ENCODE measurements at places on chromosomes 16 and 17.

DNA sequence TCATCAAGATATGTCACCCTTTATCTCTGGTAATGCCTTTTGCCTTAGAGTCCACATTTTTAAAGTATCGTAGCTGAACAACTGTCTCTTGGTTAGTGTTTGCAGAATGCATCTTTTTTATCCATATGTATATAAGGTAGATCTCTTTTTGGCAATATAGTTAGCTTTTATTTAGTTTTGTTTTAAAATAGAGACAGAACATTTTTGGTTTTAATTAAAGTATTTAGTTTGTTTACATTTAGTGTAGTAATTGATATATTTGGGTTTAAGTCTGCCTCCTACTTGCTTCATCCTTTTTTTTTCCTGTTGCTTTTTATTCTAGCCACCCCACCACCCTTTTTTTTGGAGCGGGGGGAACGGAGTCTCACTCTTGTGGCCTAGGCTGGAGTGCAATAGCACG is 184.6 kb upstream of the CHMP6 start:
- no peak for DNase-seq

DNA sequence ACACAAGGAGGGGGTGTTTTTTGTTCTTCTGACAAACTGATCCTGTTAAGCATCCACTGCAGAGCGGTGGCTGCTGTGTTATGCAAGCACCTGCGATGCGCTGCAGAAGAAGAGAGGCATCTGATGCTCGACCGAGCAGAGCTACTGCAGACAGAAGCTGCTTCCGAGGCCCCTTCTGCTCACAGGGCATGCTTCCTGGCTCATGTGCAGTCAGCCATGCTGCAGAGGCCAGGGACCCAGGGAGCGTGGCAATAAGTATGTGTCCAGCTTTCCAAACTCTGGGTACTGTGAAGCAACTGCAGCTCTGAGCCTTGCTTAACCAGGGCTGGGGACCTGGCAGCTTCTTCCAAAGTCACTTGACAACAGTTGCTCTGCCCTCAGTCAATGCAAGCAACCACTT is 448.6 kb upstream of the RBFOX1 start:
- DNase-seq, result no peak

- no peak for DNase-seq
Observed at GRCh38 chr17:74181341-74181740, 22.1 kb upstream of the RPL38 start.

DNA sequence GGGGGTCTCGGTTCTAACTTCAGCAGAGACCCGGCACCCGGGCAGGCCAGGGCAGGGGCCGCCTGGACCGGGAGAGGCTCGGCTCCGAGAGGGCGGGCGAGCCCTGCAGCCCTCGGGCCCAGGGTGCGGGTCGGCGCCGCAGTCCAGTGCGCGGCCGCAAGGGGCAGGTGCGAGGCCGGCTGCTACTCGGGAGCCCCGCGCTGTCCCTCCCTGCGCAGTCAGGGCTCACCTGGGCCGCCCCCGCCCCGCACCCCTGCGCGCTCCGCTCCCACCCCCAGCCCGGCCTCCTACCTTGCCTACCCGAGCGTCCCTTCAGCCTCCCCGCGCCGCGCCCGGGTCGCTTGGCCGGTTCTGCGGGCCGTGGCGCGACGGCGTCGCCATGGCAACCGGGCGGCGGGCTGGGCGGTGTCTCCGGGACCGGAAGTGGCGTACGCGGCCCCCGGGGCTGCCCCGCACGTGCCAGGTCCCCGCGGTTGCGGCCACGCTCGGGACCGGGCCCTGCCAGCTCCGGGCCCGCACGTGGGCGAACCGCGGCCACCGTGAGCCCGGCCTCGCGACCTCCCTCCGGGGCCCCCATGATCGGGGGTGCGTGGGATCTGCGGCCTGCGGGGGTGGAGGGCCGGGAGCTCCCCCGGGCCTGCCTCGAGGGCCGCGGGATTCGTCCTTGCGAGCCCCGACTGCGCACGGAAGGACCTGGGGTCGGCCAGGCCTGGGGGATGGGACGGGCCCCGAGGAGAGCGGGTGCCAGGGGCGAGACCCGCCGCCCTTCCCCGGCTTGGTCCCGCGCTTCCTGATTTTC is at the start of gene CYB561:
Gene CYB561 (minus strand): TSS at position 353 of the 799 bp plus-strand sequence. CDS start 8,759 bp downstream, outside the sequence.
- DNase-seq, result peak; percentile 60

DNA sequence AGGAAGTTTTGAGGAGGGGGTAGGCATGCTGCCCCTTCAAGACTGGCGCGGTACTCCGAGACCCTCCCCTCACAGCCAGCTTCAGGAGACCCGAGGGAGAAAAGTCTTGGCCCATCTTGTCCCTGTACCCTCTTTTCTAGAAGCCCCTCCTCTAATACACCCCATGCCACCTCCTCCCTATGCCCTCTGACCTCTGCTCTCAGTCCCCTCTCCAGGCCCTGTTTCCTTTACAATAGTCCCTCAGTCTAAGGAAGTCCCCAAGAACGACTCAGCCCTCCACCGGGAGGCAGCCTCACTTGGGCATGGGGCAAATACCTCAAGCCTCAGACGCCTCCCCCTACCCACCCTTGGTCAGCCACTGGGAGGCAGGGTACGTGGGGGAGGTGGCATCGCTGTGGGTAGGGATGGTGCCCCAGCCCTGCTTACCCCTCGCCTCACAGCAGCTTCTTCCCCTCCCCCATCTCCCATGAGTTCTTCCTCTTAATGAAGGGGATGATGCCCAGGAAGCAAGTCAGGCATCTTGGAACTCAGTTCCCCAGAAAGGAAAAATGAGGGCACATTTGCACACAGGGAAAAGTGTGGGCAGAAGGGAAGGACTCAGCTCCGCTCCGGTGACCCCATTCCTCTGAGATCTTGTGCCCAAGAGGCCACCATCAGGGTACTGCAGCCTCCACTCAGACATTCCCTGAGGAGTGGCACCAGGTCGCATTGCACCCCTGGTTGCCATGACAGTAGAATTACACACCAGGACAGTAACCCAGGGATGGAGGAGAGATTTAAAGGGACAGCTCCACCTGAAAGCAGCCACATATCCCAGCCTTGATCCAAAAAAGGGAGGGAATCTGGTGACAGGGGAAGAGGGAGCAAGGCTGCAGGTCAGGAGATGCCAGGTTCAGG is 6.2 kb downstream of the MPP2 start:
- DNase-seq, result peak; percentile 43

DNA sequence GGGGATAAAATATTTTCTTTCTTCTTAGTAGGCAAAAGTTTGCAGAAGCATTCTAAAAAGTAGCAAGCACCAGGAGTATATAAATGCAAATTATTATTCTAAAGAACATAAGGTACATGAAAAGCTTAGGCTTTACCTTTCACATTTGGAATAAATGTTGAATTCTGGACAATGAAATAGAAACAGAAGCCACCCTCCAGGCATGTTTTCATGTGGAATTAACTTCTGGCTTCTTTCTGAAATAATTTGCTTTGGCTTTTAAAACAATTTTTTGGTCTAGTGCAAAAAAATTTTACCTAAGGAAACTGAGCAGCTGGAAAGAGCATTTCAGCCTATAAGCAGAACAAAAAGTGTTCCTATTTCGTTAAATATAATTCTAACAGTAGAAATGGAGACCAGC is 109.5 kb upstream of the CORO6 start:
- DNase-seq, result no peak

- no peak for DNase-seq
Observed at GRCh38 chr17:35536664-35537171, 760 bp downstream of the SLFN12L start.

DNA sequence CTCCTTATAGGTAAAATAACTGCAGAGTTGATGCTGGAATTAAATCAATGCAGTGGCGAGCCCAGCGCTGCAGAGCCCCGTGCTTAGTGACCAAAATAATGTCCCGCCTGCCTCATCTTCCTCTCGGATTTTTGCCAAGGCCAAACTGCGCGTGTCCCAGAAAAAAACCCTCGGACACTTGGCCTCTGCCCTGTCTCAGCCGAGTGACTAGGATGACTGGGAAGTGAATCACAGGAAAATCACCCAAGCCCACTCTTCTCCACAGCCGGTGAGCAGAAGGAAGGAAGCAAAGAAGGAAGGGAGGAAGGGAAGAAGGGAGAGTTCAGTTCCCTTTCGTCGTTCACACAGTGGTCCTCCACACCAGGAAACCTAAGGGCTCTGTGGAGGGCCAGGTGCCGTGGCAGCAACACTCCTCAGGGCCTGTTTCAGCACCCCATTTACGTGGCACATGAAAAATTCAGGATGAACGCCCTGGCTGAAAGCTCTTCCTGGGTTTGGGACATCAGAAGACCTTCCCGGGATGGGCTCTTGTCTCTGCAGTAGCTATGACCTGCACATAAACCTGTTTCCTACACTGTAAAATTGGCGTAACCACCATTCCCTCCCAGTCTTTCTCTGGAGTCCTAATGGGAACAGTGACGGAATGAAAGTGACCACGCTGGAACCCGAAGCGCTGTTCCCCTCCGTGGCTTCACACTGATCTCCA is 25.4 kb upstream of the HOXB13 start:
- no peak for DNase-seq

DNA sequence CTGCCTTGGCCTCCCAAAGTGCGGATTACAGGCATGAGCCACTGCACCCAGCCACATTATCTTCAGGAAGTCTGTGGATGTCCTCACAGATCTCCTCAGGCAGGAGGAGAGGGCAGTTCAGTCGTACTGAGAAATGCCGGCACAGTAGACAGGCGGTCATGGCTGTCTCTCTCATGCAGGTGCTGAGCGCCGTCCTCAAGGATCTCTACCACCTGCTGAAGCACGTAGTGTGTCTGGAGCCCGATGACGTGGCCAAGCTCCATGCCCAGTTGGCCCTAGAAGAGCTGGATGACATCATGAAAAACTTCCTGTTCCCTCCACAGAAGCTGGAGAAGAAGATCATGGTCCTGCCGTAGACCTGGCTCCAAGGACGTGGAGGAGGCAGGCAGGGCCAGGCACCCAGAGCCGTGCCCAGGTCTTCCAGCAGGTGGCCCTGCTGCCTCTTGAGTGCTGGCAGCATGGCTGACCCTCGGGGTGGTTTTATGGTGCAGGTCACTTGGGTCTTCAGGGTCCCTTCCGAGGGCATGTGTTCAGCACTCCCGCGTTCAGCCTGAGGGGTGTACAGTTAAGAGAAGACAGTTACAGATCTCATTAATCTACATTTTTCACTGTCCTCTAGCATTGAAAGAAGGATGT is 22.0 kb upstream of the HAS3 start:
- no peak for DNase-seq

GRCh38 chr17:15513856-15514459 is 46.5 kb upstream of the CDRT4 start:
- DNase-seq, result no peak

DNA sequence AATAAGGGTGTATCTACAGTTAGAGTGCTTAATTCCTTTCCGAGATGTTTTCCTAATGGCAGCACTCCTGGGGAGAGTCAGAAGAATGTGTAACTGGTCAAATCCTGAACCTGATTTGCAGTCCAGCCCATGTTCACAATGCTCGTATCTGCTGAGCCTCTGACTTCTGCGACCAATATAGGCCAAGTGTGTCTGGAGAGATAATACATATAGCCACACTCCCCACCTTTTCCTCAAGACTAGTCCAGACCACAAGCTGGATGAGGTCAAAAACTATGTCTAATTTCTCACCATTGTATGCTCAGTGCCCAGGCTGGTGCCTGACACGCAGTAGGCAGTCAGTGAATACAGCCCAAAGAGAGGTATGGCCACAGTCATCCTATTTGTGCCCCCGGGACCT is 58.0 kb downstream of the XYLT1 start:
- no peak for DNase-seq

DNA sequence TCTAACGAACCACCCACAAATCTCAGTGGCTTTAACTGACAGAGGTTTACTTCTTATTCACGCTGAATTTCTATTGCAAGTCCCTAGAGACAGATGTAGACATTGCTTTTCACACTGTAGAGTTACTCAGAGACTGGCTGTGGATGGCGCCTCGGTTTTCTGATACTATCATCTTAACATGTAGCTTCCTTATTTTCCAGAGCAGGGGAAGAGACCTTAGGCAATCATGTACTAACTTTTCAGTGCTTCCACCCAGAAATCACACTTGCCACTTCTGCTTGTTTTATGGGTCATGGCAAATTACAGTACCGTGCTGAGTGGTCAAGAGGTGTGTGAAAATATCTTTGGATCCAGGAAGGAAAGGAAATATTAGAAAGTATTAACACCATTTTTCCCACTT is 65.4 kb downstream of the MAF start:
- DNase-seq, result no peak

GRCh38 chr16:85302848-85303353 is 190.6 kb upstream of the CIBAR2 start:
- DNase-seq, result no peak

DNA sequence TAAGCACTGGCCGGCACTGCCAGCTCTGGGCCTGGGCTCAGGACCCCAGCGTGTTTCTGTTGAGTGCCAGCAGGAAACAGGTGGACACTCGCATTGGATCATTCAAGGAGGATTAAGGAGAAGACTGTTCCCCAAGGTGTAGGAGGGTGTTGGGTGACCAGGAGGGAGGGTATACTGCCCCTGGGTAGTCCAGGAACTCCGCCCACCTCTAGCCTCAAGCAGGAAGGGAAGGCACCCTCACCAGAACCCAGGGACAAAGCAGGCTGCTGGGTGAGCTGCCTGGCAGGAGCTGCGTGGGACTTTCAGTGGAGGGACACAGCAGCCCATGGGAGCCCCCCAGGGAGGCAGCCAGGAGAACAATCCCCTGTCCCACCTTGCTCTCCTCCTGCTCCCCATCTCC is 7.7 kb upstream of the RAB37 start:
- no peak for DNase-seq

GRCh38 chr17:17729620-17730249 is 48.5 kb downstream of the RAI1 start:
- DNase-seq, result no peak

DNA sequence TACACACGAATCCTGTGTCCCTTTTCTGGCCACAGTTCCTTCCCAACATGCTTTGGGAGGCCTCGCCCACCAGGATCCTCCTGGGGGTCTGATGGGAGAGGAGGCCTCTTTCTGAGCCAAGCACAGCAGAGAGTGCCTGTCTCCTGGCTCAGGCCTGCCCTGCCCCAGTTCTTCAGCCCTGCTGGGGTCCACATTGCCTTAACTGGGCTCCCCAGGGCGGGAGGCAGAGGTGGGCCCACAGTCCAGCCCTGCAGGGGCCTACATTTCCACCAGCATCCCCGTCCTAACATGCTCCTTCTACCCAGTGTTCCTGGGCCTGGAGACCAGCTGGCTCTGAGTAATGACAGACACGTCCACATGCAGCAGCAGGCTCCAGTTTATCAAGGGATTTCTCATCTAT is 29.6 kb downstream of the WNT9B start:
- no peak for DNase-seq

- no peak for DNase-seq
Observed at GRCh38 chr17:75762513-75763268, 2.3 kb downstream of the GALK1 start.

GRCh38 chr16:16148755-16149154 is 74.5 kb downstream of the ABCC6 start:
- DNase-seq, result no peak

DNA sequence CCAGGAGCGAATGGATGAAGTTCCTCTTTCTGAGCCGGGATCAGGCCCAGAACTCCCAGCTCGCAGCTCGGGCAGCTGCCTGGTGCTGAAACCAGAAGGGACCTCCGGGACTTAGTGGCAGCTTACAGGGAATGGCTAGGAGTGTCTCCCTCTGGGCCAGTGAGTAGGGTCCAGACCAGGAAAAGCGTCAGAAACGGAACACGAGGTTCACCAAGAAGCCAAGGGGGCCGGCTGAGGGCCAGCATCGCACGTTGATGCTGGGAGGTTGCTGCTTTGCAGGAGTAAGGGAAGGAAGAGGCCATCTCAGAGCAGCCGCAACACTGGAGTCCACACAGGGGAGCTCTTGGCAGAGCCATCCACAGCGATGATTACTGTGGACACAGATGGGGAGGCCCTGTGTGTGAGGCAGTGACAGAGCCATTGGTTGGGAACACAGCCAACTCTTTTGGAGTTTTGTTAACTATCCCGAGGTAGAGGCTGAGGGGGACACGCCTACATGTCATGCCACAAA is 74.0 kb upstream of the CREBBP start:
- DNase-seq, result no peak

Data from NCI-H2227 treated with DMSO at 0.1 percent for 48 hours (cell line).